Uterus (tissue), 4 donors: ENCODE measurements at places on chromosomes 2 and 18. TPM values are rescaled to one million over a fixed set of nuclear protein-coding genes. Genes with fewer than 3 reads are reported as not detected.

GRCh38 chr18:6411382-6411781 is 3.3 kb downstream of the L3MBTL4 start:
- no peak for DNase-seq

UGT1A4 gene
- total RNA-seq, result not detected

DNA sequence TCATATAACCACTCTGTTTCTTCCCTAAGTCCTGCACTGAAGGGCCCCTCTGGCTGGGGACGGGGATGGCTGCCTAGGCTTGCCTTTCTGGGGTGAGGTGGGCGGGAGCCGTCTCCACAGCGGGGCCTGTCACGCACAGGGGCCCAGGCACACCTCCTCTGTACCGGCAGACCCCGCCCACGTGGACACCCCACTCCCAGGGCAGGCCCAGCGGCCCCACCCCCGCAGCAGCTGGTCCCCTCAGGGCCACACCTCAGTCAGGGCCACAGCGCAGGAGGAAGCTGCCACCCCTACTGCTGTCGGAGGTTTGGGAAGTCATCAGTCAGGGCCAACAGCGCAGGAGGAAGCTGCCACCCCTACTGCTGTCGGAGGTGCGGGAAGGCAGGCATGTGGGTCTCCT is 257.6 kb upstream of the RAB6C start:
- no peak for DNase-seq

DNA sequence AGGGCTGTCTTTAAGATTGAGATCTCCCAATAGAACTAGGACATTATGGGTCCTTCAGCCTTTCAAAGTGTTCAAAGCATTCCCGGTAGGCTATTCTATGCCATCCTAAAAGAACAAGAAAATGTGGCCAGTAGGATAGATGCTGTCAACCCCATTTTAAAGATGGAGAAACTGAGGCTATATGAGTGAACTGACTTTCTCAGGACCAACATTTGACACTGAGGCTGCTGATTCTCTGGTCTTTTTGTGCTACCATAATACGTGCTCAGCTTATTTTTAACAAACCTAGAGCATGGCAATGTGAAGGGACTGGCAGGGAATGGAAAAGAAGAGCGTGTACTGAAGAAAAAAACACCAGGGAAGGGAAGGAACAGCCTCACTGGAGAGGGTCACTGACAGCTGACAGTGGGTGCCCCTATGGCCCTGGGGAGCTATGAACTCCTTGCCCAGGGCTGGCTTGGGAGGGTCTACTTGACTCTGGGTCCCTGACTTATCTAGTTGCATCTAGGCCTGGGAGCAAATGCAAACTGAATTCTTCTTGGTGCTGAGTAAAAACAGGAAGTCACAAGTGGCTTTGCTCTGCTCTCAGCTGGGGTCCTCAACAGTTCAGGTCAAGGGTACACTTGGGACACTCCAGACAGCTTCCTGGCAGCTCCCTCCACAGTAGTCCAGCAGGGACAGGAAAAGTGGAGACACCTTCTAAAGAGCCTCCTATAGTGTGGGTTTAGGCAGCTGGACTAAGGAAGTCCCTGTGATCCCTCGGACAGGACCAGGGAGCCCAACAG is 2.3 kb downstream of the CYRIA start:
- no peak for DNase-seq

GRCh38 chr2:197647961-197648690 is 27.3 kb downstream of the RFTN2 start:
- DNase-seq, result no peak

ECEL1 gene
- 10.8 TPM for total RNA-seq

DNA sequence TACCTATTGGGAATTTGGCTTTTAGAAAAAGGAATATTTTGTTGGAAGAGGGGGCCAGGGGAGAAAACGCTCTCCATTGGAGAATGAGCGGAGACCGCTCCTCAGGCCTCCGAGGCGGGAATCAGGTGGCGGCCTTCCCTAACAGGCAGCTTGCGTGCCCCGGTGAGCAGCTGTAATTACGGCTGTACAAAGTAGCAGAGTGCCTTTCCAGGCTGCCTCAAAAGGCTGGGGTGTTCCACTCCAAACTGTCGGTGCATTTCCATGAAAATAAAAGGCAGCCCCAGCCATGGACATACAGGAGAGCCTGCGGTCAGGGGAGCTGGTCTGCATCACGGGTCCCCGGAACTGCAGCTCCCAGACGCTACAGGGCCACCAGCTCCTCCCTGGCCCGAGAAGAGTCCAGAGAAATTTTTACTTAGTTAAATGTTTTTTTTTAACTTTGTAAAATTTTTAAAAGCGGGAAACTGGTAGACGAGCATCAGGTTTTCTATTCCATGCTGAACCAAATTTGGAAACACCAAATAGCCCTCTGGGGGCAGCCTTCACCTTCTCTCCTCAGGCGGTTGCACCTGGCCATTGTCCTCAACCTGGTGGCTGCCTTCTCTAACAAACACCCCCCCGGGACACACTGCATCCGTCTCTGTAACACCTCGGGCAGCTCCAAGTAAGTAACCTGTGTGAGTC is 209.3 kb upstream of the SALL3 start:
- DNase-seq, result no peak

CCDC74B gene
- total RNA-seq, result 4.6 TPM

- DNase-seq, result no peak
Measured at GRCh38 chr2:96763511-96764252, 3.0 kb downstream of the CNNM4 start.

GRCh38 chr2:168699844-168700417 is 102.5 kb upstream of the NOSTRIN start:
- peak; percentile 87 for DNase-seq

SMAD4 gene
- 167 TPM for total RNA-seq

DNA sequence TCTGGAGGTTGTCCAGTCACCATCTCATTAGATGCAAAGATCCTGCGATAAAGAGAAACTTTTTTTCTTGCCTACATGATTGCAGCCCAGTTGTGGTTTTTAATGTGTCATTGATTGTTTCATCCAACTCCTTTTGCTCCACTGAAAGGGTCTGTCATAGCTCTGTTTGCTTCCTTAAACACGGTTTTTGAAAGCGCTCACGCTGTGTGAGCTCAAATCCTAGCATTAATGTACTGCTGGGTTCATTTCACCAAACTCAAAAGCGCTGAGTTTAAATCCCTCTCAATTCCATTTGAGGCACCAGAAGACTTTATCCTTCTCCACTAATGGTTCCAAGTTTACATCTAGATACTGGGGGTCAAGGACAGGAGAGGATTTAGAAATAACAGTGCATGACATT is 53.6 kb downstream of the CDK15 start:
- no peak for DNase-seq

ANKRD36B gene
- 75.2 TPM for total RNA-seq

SERPINB4 gene
- not detected for total RNA-seq

GRCh38 chr18:12306752-12307700 is 1.0 kb upstream of the TUBB6 start:
- peak; percentile 76 for DNase-seq
